Natural killer cell (primary cell): ENCODE measurements at places on chromosomes 11 and 22. TPM values are rescaled to one million over a fixed set of nuclear protein-coding genes. Genes with fewer than 3 reads are reported as not detected.

Gene MRGPRE
- not detected for total RNA-seq

GRCh38 chr11:4441515-4441914, 7.6 kb upstream of the OR52K2 start:
- no peaks in the 10 kb centered on the region for H3K4me1 ChIP-seq
- no peaks in the 10 kb centered on the region for H3K36me3 ChIP-seq
- H3K27ac ChIP-seq = no peak overlapping the region
- no peak overlapping the region for H3K4me3 ChIP-seq
- H3K27me3 ChIP-seq = no peaks in the 10 kb centered on the region

- no peaks in the 10 kb centered on the region for H3K27me3 ChIP-seq
- no peak overlapping the region for H3K27ac ChIP-seq
- H3K4me1 ChIP-seq = no peaks in the 10 kb centered on the region
- H3K4me3 ChIP-seq = no peak overlapping the region
- no peaks in the 10 kb centered on the region for H3K36me3 ChIP-seq
Observed at GRCh38 chr22:49685686-49686085, 142.0 kb downstream of the BRD1 start.

GRCh38 chr11:85953491-85954143, 98.4 kb downstream of the CCDC83 start:
- no peak overlapping the region for H3K4me3 ChIP-seq
- H3K36me3 ChIP-seq = peaks cover 43% of the 10 kb centered on the region
- no peak for DNase-seq
- H3K27me3 ChIP-seq = no peaks in the 10 kb centered on the region

Gene MRGPRX3
- not detected for total RNA-seq

- H3K4me3 ChIP-seq = no peak overlapping the region
- no peak overlapping the region for H3K27ac ChIP-seq
- no peaks in the 10 kb centered on the region for H3K27me3 ChIP-seq
- no peak for DNase-seq
- H3K36me3 ChIP-seq = no peaks in the 10 kb centered on the region
Observed at GRCh38 chr22:25942115-25942855, 200.3 kb downstream of the MYO18B start.

- no peak overlapping the region for H3K4me3 ChIP-seq
- no peak for DNase-seq
Observed at GRCh38 chr11:88522624-88523385, 185.3 kb upstream of the CTSC start.

Gene MS4A6E
- not detected for total RNA-seq

Gene OR6M1
- not detected for total RNA-seq

- DNase-seq = no peak
- no peaks in the 10 kb centered on the region for H3K27me3 ChIP-seq
- no peaks in the 10 kb centered on the region for H3K36me3 ChIP-seq
- no peaks in the 10 kb centered on the region for H3K4me1 ChIP-seq
- no peak overlapping the region for H3K27ac ChIP-seq
Observed at GRCh38 chr22:33166206-33166605, 108.0 kb upstream of the SYN3 start.

DNA sequence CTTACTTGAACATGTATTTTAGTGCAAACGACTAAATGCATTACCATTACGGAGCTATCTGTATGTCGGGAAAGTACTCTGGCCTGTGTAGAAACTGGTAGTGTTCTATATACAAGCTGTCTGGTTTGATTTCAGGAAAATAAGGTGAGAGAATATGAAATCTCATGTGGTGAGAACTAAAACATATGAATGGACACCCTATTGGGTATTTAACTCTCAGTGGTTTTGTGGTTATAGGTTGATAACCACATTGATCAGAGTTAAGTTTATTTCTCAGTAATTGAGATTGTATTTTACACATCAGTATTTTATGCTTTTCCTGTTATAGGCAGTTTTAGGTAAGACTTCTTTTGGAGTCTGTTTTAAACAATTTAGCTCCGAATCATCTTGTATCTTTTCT, 10.4 kb downstream of the ANO5 start:
- no peak overlapping the region for H3K4me3 ChIP-seq
- no peaks in the 10 kb centered on the region for H3K4me1 ChIP-seq
- no peak overlapping the region for H3K27ac ChIP-seq
- no peaks in the 10 kb centered on the region for H3K27me3 ChIP-seq
- no peak for DNase-seq
- no peaks in the 10 kb centered on the region for H3K36me3 ChIP-seq

GRCh38 chr11:44113018-44113417, 17.5 kb downstream of the EXT2 start:
- H3K27me3 ChIP-seq = no peaks in the 10 kb centered on the region
- H3K36me3 ChIP-seq = peaks cover 58% of the 10 kb centered on the region
- no peak for DNase-seq

GRCh38 chr11:46916286-46917108, 1.9 kb downstream of the LRP4 start:
- H3K4me3 ChIP-seq = no peak overlapping the region
- no peak for DNase-seq
- H3K27ac ChIP-seq = no peak overlapping the region
- H3K36me3 ChIP-seq = no peaks in the 10 kb centered on the region
- peaks cover 22% of the 10 kb centered on the region for H3K4me1 ChIP-seq

GRCh38 chr22:49138250-49138790, 689.4 kb downstream of the BRD1 start:
- H3K27ac ChIP-seq = no peak overlapping the region
- no peaks in the 10 kb centered on the region for H3K27me3 ChIP-seq
- H3K4me1 ChIP-seq = no peaks in the 10 kb centered on the region
- no peak for DNase-seq

Gene ISX
- not detected for total RNA-seq

- no peak overlapping the region for H3K4me3 ChIP-seq
- DNase-seq = no peak
- H3K27me3 ChIP-seq = no peaks in the 10 kb centered on the region
- H3K36me3 ChIP-seq = no peaks in the 10 kb centered on the region
Observed at GRCh38 chr11:111344032-111344431, 35.0 kb downstream of the POU2AF1 start.

GRCh38 chr22:50620593-50621355, 7.2 kb downstream of the ARSA start:
- H3K27ac ChIP-seq = peak overlapping the region; percentile 84
- H3K4me1 ChIP-seq = peaks cover 36% of the 10 kb centered on the region
- peak overlapping the region; percentile 42 for H3K4me3 ChIP-seq
- DNase-seq = peak; percentile 43
- no peaks in the 10 kb centered on the region for H3K36me3 ChIP-seq
- H3K27me3 ChIP-seq = no peaks in the 10 kb centered on the region

DNA sequence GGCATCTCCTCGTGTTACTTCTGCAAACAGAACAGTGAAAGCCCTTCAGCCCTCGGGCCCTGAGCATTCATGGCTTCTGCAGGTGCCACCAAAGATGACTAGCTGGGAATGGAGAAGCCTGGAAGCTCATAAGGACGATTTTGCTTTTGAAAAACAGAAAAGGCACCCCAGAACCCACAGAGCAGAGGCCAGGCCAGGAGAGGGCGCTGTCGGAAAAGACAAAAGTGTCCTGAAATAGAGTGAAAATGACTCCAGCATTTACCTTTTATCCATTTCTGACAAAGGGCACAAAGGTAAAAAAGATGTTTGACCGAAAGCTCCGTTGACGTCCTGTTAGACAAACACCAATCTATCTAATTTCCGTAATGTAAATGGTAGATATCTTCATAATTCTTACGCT, 37.6 kb downstream of the ZNF195 start:
- no peaks in the 10 kb centered on the region for H3K36me3 ChIP-seq
- DNase-seq = peak; percentile 78
- no peak overlapping the region for H3K27ac ChIP-seq
- H3K4me3 ChIP-seq = no peak overlapping the region

Gene CBLIF
- not detected for total RNA-seq
